ENCODE measurements at places on chromosomes 11 and 22.

GRCh38 chr22:46659791-46660186, 39.6 kb downstream of the GRAMD4 start:
- DNase-seq, result no peak

- no peak for DNase-seq
Measured at GRCh38 chr22:43698403-43698802, 113.7 kb downstream of the EFCAB6 start.

GRCh38 chr11:56883371-56883987, 105.2 kb upstream of the OR5AK2 start:
- no peak for DNase-seq

- no peak for DNase-seq
Measured at GRCh38 chr22:19022755-19023154, 86.7 kb upstream of the PRODH start.

- peak; percentile 53 for DNase-seq
Measured at GRCh38 chr11:1852877-1853276, at the start of gene LSP1. Gene LSP1, plus strand, starts transcription at chr11:1853084. Its CDS starts 61 bp downstream, at chr11:1853145.

GRCh38 chr11:13891911-13892310, 70.6 kb upstream of the SPON1 start:
- no peak for DNase-seq

DNA sequence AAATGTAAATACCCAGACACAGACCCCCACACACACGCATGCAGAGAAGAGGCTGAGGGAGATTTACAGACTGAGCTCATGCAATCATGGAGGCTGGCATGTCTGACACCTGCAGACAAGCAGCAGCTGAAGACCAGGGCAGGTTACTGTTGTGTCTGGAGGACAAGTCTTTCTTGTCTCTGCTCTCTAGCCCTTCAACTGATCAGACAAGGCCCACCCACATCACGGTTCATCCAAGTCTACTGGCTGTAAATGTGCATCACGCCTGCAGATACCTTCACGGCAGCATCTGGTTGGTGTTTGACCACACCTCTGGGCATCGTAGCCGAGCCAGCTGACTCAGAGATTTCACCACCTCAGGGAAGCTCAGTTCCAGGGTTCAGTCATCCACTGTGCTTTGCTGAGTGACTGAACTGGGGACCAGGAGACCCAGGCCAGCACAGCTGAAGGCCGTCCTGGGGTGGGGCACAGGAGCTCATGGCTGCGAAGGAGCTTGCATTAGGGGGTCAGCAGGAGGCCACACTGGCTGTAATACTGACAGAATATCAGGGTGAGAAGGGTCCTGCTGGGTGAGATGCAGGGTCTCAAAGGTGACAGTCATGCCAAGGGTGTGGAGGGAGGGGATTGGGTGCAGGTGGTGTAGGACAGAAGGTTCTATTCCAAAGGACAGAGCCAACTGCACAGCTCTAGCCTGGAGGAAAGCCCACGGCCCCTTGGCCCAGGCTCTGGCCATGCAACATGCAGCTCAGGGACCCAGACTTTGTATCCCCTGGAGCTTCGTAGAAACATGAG, 304.9 kb downstream of the BRD1 start:
- no peak for DNase-seq

DNA sequence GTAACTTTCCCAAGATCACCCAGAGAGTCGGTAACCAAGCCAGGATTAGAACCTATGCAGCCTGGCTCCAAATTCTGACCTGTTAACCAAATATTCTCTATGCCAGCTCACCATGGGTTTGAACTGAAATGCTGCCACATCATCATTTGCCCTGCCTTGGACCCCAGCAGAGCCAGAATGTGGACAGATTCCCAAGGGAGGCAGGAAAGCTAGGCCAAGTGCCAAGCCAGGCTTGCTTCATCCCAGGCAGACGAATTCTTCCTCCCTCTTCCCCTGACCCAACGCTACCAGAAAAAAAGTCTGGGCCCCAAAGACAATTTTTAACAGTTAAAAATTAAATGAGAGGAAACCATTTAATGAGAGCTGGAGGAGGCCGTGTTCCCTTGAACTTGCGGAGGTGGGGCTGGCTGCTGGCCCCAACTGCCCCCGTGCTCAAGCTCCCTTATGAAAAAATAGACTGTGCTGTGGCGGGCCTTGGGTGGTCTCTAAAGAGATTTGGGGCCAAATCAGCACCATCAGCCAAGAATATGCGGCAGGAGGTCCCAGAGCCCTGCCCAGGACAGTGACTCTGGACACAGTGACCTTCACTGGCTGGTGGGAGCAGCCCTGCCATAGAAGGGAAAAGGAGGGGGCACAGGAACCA, 184.1 kb upstream of the SYT13 start:
- DNase-seq, result no peak

DNA sequence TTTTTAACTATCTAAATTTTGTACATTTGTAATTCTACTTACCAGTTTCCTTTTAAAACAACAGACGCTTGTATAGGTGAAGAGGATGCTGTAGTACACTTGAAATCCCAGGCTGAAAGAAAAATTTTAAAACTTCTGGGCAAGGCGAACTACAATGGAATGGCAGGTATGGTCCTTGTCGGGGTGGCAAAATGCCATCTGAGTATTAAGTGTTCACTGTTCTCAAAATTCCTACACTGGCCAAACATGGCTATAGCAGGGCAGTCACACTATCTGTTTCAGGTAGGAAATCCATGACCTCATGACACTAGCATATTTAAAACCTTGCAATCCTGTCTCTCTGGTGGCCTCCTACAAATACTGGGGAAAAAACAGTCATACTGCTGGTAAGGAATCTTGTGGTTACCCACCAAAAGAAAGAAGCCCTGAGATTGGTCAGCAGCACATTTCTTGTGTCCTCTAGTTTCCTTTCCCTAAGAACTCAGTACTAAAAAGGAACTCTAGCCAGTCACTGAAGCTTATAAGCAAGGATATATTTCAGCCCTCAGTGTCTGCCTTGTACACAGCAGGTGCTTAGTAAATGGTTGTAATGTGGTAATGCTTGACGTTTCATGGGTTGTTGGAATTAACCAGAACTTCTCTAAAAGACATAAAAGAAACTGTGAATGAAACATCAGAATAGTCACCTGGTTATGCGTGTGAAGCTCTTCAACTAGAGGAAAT, 5.2 kb upstream of the ZC3H12C start:
- no peak for DNase-seq

DNA sequence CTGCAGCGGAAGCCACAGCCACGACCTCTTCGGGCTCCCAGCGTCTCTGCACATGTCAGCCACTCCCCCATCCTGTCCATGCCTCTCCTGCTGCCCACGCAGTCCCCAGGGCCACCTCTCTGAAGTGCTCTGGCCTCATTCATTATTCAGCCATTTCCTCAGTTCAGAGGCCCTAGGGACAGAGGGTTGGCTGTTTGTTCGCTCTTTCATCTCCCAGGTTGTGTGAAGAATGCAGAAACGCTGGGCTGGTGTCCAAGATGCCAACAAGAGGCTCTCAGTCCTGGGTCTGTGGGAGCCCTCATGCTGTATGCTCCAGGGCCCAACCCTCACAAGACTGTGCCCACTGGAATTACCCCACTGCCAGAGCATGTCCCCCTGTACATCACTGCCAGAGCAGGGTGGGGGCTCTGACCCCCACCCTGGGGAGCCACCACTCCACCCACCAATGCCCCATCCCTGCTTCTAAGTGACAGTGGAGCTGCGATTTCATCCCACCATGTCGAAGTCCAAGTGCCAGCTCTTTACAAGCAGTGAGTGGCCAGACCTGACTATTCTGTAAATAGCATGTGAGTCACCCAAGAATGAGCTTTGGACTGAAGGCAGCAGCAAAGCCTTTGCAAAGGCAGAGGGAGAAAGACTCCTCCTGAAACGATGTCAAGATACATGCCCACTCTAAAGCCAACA, 209.6 kb downstream of the BUD13 start:
- no peak for DNase-seq

DNA sequence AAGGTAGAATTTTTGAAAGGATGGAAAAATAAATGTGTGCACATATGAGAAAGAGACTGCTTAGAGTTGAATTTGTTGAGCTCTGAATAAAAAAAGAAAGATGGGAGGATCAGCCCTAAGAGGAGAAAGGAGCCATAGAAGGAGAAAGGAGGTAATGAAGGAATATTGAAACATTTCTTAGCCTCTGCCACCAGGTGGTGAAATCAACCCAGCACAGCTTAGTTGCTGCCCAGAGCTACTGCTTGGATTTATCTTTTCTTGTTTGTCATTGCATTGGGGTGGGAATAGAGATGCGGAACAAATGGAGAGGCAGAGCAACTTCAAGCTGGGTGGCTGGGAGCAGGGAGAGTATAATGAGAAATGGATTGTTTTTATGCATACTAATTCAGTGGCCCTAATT, 80.4 kb downstream of the SERGEF start:
- DNase-seq, result no peak

GRCh38 chr11:119583585-119583984, 145.4 kb downstream of the NECTIN1 start:
- no peak for DNase-seq

GRCh38 chr11:99865951-99866350, 821.1 kb upstream of the ARHGAP42 start:
- DNase-seq, result no peak

DNA sequence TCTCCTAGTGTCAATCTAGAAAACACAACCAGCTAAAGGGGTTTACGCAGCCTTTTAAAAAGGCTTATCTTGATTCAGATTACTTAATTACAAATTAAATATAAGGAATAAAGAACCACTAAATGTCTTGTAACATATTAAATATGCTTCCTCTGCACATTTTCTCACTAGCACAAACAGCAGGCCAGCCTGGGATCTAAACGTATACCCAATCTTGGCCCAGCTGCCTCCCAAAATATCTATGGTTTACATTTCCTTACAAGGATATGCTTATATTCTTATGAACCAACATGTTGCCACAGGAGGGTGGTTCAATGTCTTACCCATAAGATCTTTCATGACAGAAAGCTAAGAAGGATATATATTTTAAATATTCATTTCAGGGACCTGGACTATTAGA, 7.7 kb downstream of the LGR4 start:
- DNase-seq, result no peak

- no peak for DNase-seq
Measured at GRCh38 chr22:36900225-36900624, 13.2 kb upstream of the CSF2RB start.

DNA sequence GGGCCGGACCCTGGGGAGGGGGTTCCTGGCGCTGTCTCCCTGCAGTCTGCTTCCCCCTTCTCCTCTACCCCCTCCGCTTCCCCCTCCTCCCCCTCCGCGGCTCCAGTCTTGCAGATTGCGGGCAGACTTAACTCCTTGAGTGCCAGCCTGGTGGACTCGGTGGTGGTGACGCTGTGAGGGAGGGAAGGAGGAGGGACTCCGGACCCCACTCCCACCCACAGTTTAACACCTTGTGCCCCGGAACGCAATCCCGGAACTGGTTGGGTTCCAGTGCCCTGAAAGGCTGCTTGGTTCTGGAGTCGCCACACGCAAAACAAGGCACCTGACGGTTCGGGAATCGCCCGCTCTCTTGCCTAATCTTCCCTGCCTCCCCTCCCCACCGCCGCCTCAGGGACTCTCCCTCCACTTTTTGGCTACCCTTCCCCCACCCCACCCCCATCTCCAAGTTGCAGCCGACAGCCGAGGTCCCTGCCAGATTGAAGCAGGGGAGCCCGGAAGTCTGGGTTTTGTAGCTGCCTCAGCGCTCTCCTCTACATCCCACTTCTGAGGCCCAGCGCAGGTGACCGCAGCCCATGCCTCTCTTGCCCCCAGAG, 3.9 kb upstream of the BCL9L start:
- no peak for DNase-seq

DNA sequence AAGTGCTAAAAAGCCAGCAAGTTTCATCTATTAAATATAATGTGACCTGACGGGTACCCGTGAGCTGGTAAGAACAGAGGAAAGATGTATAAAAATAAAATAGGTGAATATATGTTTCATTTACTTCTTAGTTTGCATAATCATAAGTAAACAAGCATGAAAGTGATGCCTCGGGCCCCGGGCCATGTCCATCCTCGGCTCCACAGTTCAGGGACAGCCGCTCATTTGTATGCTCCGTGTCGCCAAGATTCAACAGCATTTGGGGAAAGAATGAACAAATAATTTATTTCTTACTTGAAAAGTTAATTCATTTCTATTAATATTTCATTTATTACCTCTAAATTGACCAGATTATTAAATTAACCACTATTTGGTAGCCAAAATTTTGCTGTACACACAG, 251.8 kb downstream of the NTM start:
- no peak for DNase-seq

GRCh38 chr11:19679952-19680828, 32.4 kb upstream of the NAV2 start:
- no peak for DNase-seq
